IPS DF 6.9 (cell line): ENCODE measurements at places on chromosomes 13 and 19.

DNA sequence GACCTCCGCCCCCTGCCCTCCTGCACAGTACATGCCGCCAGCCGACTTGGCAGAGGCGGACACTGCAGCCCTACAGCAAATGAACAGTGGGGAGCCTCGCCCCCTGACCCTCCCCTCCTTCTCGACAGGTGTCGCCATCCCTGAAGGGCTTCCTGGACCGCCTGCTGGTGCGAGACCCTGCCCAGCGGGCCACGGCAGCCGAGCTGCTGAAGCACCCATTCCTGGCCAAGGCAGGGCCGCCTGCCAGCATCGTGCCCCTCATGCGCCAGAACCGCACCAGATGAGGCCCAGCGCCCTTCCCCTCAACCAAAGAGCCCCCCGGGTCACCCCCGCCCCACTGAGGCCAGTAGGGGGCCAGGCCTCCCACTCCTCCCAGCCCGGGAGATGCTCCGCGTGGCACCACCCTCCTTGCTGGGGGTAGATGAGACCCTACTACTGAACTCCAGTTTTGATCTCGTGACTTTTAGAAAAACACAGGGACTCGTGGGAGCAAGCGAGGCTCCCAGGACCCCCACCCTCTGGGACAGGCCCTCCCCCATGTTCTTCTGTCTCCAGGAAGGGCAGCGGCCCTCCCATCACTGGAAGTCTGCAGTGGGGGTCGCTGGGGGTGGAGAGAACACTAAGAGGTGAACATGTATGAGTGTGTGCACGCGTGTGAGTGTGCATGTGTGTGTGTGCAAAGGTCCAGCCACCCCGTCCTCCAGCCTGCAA is 18.3 kb upstream of the NCCRP1 start:
- no peak for DNase-seq

DNA sequence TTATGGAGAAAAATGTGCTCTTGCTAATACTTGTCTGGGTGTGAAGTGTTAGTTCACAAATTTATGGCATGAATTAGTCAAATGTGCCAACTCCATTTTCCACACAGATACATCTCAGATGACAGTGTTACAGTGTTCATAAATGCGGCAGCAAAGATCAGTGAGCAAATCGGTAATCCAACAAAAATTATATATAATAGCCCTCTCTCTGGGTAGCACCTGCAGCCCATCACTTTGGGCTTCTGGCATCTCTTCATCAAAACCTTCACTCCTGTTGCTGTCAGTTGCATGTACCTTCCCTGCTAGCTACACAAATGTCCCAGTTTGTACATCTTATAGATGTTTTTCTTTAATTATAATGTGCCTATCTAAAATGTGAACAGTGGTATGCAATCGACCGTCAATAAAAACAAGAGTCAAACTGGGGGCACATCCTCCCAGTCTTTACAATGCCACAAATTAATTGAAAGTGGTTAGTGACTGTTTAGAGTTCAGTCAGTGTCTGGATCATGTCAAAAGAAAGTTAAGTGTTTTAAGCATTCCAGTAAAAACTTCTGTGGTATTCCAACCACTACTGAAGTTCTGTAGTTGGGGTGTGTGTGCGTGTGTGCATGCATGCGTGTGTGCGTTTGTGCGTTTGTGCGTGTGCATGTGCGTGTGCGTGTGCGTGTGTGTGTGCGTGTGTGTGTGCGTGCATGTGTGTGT is 448.9 kb downstream of the DCT start:
- DNase-seq, result no peak

DNA sequence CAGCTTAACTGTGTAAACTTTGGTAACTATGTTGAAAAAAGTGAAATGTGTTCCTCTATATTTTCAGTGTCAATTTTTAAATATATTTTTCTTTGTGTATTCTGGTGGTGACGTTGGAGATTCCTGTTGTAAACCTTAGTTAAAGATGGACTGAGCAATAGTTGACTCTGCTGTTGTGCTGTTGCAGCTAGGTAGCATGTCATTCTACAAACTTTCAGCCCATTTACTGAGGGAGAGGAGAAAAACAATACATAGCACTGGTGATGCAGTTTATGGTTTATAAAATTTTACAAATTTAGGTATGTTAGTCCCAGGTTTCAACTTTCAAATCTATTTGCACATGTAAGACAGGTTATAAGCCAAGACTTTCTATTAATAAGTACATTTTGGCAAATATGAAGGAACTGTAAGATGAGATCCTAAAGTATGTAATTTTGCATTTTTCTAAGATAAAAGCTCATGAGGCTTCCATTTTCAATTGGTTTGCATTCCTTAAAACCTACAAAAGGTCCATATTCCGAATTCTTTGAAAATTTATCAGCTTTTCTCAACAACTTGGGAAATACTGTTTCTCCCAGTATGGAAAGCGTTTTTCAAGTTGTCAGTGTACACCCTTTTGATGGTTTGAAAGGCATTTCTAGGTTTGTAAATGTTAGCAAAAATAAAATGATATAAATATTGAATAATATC is 1.5 kb downstream of the NDFIP2 start:
- DNase-seq, result no peak

DNA sequence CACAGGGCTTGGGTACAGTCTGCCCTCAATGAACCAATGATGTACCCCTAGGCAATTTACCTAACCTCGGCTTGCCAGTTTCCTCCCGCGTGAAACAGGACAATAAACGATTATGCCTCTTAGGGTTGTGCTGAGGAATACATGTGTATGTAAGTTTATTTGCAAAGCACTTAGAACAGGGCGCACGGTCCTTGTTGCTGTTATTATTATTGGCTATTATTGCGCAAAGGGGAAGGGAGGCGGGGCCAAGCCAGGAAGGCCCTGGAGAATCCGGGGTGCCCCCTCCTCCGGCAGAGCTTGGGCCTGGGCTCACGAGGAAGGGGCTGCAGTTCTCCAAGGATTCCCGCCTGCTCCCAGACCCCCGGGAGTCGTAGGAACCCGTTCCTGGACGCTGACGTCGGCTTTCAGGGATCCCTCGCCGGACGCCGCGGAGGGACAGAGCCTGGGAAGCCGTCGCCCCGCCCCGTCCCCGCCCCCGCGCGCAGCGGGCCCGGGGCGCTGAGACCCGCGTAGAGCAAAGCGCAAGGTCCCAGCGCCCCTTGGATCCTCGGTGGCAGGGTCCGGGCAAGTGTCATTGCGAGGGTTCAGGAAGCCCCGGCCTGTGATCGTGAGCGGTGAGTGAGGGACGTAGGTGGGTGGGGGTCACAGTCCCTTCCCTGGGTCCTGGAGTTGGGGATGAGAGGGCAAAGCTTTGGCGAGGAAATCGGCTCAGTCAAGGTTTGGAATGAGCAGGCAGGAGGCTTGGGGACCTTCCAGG is at the start of gene TMEM91:
TSS of gene TMEM91 (plus strand) at position 293 of the 757 bp plus-strand sequence. CDS start 1,777 bp downstream, outside the sequence.
- no peak for DNase-seq

GRCh38 chr19:31272583-31273106 is 76.6 kb downstream of the TSHZ3 start:
- DNase-seq, result no peak

DNA sequence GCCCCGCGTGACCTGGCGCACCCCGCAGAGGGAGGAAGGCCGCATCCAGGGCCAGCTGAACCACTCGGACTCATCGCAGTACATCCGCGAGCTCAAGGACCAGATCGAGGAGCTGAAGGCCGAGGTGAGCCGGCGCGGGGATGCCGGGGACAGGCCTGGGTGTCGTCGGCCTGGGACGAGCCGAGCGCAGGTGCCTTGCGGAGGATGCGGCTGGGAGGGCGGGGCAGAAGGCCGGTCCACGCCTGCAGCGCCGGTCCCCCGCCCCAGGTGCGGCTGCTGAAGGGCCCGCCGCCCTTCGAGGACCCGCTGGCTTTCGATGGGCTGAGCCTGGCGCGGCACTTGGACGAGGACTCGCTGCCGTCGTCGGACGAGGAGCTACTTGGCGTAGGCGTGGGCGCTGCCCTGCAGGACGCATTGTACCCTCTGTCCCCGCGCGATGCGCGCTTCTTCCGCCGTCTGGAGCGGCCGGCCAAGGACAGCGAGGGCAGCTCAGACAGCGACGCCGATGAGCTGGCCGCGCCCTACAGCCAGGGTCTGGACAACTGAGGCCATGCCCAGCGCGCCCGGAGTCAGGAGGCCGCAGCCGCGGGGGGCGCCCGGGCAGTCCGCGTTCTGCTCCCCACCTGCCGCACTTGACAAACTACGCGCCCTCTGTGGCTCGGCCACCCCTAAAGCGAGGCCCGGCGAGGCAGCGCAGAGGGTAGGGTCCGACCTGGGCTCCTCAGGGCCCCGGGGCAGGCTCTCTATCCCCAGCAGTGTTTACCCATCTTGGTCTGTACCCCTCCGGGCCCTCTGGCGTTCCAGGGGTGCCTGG is 10.8 kb downstream of the PRR36 start:
- DNase-seq, result no peak

DNA sequence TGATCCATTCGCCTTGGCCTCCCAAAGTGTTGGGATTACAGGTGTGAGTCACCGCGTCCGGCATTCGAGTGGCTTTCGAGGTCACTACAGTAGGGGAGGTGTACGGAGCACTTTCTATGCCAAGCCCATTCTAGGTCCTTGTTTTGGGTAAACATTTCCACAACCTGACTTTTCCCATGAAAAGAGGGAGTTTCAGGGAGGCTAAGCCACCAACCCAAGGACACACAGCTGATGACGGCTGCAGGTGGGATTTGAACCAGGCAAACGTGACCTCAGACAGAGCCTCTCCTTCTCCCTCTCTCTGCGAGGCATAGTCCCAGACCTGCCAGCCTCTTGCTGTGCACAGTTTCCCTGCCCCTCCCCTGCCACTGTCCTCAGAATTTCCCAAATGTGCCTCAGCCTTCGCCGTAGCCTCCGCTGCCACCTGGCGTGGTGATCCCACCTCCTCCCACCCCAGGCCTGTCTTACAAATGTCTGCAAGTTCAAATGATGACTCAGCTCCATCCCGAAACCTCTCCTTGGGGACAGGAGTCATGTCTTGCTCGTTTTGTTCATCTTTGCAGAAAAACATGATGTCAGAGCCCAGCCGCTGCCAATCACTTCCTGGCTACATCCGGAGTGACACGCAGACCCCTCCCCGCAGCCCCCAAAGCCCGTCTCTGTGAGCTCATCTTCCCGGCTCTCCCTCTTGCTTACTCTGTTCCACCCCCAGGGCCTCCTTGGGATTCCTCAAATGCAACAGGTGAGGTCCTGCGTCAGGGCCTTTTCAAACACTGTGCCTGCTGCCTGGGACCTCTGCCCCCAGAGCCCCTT is 6.6 kb upstream of the GADD45B start:
- DNase-seq, result no peak

GRCh38 chr13:67140006-67140405 is 90.1 kb downstream of the PCDH9 start:
- DNase-seq, result no peak

DNA sequence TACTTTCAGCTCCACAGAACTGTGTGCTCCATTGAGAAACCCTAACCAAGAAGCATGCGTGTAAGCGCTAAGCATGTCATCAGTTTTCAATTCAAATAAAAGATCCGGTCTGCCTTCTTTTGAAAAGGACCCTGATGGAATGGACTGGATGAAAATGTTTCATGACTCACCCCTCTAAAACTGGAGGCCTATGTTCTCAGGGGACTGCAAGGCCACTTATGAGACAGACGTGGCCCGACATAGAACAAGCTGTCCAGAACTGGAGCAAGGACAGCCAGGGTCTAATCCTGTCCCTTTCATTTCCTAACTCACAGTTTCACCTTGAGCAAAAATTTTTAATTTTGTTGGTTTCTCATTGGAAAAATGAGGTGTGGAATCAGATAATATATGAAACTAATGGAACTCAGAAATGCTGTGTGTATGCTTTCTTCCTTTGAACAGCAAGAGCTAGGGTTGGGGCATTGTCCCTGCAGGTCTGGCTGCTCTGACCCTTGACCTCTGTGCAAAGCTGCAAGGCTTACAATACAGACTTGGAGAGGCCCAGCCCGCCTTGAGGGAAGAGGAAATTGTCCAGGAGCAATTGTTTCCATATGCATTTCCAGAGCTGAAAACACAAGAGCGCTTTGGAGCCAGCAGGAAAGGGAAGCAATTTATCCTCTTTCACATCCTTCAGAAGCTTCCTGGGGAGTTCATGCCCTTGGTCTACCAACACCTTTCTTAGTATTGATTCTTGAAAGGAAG is 553.4 kb upstream of the KLF12 start:
- no peak for DNase-seq

DNA sequence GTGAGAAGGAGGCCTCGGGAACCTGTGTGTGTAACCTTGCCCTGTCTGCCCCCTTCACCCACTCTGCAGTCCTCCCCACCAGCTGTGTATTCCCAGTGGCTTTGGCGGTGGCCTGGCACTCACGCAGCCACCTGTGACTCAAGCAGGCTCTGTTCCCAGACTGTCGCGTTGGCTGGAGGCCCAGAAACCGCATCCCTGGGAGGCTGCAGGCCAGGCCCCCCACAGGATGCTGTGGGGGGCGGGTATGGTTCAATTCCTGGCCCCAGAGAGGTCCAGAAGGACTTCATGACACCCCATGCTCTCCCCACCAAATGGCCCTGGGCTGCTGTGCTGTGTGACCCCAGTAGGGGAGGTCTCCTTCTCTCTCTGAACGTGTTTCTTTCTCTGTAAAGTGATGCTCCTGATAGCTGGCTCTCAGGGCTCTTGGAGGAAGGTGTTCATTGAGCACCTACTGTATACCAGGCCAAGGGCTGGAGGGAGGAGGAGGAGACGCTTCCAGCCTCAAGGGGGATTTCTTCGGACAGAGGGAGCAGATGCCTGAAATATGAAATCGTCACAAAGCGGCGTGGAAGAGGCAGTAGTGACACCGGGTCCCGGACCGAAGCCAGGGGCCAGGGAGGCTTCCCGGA is 1.9 kb upstream of the LINGO3 start:
- DNase-seq, result no peak

DNA sequence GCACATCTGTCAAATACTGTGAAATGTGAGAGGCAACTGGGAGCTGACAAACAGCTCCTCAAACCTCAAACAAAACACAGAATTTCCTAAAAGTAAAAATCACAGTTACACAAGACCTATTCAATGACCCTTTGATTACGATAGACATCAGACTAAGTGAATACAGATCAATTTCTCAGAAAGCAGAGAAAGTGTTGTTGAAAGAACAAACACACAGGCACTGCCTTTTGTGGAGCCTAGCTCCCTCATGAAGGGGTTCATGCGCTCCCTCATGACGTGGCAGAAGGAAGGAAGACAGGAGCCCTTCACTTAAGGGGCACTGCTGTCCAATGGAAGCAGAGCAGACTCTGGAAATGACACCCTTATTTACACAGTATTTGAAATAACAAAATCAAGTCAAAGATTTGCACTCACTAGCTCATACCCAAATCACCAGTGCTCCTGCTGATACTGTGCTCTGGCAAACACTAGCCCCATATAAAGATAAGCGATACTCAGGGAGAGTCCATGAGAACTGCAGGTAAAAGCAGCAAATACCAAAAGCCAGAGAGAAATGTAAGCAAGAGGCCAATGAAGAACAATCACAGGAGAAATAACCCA is 144.9 kb downstream of the KLF12 start:
- DNase-seq, result no peak
